Activated CD8-positive, alpha-beta memory T cell treated with anti-CD3 and anti-CD28 coated beads, Interleukin-2, amount 10 ng/mL, durations not matched to agents 7 days and 5 days (primary cell): ENCODE measurements at places on chromosomes 2 and 18. TPM values are rescaled to one million over a fixed set of nuclear protein-coding genes. Genes with fewer than 3 reads are reported as not detected.

Gene NT5DC4
- total RNA-seq: not detected

Gene LIMS2
- 4.5 TPM for total RNA-seq

Gene TGFA
- total RNA-seq: not detected

Gene CFAP65
- not detected for total RNA-seq

Gene MOGAT1
- total RNA-seq: not detected

DNA sequence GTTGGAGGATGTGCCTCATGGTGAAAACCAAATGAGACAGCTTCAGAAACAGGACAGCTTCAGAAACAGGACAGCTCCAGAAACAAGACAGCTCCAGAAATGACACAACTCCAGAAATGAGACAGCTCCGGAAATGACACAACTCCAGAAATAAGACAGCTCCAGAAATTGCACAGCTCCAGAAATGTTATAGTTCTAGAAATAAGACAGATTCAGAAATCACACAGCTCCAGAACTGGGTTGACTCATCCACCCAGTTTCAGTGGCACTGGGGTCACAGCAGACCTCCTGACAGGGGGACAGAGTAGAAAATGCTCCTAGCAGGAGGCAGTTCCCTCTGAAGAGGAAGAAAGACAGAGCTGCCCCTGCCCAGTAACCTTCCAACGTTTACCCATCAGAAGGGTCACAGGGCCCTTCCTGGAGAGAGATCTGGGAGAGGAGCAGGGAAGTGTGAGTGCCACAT lies 26.9 kb upstream of the COL6A3 start:
- peak; percentile 76 for DNase-seq

- DNase-seq: no peak
Observed at GRCh38 chr2:157751462-157752058, 122.9 kb upstream of the ACVR1C start.

DNA sequence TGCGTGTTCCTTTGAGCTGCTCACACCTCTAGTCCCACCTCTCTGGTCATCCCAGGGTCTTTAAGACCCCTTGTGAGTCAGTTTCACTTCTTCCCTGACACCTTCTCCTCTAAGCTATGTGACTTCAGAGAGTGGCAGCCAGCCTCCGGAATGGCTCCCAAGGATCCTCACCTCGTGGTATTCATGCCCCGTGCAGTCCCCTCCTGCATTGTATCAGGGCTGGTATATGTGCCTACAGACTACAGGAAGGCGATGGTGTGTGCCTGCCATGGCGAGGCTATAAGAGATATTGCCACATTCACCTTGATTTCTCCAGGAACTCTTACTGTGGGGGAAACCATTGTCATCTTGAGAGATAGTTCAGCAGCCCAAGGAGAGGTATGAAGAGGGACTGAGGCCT lies 128.0 kb upstream of the SMAD2 start:
- no peak for DNase-seq

GRCh38 chr2:185222311-185222710 lies 516.3 kb upstream of the FSIP2 start:
- no peak for DNase-seq

DNA sequence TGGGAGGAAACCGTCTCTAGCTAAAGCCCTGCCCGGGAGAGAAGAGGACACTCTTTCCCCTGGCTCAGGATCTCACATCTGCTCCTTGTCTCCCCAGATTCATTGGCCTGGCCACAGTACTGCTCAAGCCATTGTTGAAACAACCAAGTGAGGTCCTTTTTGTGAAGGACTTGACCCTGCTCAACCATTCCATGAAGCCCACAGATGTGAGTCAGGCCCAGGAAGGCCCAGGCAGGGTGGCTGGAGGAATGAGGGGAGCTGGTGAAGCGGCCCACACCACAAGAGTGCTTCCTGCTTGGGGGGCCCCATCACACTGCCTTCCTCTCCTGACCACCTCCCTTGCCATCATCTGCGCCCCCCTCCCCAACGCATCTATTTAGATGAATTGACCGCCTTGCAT lies 5.1 kb downstream of the FER1L5 start:
- DNase-seq: no peak
